Activated CD4-positive, alpha-beta T cell treated with anti-CD3 and anti-CD28 coated beads, Interleukin-2, amount 10 ng/mL, durations not matched to agents 7 days and 5 days (primary cell): ENCODE measurements at places on chromosomes 13 and 19.

DNA sequence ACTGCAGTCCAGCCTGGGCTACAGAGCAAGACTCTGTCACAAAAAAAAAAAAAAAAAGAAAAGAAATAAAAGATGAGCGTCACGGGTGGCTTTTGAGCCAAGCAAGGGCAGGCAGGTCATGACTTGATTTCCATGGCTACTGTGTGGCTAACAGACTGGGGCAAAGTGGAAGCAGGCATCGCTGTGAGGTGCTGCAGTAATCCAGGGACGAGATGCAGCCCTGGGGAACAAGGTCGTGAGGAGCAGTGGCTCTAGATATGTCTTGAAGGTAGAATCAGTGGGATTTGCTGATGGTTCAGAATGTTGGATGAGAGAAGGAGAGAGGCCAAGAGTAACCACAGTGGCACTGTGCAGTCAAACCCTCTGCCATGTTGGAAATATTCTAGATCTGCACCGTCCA, 14.2 kb downstream of the HAS1 start:
- no peak for DNase-seq

- no peak for DNase-seq
Observed at GRCh38 chr19:44673510-44673909, 2.2 kb downstream of the CEACAM19 start.

DNA sequence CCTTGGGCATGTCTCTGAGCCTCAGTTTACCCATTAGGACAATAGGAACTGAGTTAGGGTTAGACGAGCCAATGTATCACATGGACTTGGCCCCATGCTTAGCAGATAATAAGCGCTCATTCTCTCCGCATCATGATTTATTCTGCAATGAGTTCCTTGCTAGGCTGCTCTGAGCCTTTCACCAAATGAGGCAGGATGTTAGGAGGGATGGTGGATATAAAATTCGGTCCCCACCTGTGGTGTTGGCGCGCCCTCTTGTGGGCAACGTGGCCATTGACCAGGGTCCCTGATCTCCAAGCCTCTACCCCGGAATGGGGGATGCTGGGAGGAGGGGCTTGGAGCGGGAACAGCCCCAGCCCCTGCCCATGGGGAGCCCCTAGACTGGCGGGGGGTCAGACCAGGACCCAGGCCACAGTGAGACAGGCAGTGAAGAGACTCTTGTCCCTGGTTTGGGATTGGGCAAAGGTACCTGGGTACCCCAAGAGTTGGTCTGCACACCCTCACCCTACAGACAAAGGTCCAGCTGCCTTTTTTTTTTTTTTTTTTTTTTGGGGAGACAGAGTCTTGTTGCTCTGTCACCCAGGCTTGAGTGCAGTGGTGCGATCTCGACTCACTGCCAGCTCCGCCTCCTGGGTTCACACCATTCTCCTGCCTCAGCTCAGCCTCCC, 43.9 kb downstream of the CERS4 start:
- peak; percentile 88 for DNase-seq

DNA sequence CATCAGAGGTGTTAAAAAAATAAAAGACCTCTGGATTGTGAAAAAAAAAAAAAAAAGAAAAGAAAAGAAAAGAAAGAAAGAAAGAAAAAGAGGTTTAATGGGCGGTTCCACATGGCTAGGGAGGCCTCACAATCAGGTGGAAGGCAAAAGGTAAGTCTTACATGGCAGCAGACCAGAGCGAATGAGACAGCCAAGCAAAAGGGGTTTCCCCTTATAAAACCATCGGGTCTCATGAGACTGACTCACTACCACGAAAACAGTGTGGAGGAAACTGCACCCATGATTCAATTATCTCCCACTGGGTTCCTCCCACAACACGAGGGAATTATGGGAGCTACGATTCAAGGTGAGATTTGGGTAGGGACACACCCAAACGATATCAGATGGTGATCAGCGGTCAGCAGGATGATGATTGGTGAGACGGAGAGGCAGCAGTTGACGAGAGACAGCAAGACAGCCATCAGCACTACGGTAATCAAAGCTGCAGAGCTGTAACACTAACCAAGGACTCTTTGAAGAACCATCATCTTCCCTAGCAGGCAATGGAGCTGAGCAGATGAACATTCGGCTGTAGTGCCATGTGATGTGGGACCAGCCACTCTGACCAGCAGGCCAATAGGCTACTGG, 3.9 kb upstream of the CD209 start:
- no peak for DNase-seq

DNA sequence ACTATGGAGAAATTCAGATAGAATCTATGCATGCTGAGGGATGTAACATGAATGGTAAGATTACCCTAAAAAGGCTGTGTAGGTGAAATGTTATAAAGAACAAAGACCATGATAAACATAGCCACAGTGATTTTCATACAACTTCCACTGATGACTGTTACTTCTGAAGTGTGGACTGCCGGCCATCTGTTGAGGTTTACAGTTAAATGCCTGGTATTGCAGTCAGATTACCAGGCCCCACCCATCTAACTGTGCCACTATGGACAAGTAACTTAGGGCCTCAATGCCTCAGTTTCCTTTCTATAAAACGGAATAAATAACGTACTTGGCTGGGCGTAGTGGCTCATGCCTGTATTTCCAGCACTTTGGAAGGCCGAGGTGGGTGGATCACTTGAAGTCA, 395.6 kb downstream of the KLF12 start:
- DNase-seq = no peak

DNA sequence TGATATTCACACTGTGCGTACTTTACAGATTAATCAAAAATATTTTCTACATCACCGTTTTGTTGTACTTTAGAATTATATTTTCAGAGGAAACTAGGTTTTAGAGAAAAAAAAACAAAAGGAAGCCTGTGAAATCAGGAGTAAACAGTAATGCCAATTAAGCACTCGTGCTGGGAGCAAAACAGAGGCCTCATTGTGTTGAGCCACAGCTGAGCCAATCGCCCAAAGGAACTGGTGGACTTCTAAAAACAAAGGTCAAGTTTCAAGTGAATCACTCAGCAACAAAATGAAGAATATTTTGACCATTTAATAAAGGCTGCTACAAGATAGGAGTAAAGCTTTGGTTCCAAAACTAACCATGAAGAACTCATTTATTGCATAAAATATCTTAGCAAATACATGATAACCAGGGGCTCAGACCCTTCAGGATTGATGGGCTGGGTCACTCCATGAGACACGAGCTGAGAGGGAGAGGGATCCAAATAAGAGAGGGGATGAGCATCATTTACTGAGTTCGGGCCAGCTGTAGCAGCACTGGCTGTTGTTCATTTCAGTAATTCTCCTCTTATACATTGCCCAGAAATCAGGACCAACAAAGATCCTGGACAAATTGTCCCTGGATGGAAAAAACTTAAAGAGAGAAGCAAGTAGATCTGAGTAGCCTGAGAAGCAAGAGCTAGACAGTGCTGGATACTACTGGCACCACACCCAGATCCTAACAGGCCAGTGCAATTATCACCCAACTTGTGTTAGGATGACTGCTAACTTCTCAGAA, 8.3 kb upstream of the NALCN start:
- DNase-seq = no peak

GRCh38 chr19:12912571-12912970, 6.5 kb downstream of the SYCE2 start:
- no peak for DNase-seq

DNA sequence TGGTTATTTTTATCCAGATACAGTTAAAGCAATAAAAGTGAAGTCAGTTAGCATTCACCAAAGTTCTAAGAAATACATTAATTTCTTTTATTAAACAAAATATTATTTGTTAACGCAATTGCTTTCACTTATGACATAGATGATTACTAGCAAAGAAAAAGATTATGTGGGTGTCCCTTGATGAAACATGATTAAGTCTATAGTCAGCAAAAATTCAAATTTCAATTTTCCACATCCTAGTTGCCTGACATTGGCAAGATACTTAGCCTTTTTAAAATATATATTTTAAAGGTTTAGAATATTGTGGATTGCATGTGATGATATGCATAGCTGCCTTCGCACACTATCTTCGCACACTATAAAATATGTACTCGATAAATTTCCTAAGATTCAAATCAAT, 1780.5 kb upstream of the MIR17HG start:
- DNase-seq = no peak

DNA sequence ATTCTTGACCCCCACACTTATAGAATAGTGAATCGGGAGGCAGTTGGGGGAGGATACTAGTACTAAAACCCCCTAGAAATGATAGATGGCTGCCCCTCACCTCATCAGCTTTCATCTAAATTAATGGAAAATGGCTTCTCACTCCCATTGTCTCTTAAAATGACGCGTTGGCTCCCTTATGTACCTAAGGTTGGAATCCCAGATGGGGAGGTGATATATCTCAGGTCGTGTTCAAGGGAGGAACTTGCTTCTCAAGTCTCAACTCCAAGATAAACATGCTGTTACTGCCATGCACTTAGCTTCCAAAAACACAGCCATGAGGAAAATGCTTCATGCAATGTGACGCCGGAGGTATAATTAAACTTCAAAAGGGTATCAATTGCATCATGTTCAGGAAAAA, 18.8 kb upstream of the UBE2L5 start:
- DNase-seq = no peak

GRCh38 chr19:1577090-1577928, 9.2 kb upstream of the MEX3D start:
- DNase-seq = no peak

DNA sequence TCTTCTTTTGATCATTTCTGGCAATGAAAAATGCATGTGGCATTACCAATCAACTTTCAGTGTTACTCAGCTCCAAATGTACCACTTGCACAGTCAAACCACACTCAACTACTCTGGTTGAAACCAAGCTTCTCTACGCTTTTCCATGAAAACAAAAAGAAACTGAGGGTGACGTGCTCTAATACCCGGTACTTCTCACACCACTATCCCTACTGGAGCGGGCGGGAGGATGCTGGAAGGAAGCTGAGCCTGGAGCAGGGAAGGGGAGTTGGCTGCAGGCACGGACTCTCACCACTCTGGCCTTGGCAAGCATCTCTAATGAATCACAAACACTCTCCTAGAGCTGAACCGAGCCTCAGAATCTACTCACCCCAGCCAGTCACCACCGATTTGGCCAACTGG, 48.2 kb downstream of the STK24 start:
- no peak for DNase-seq

DNA sequence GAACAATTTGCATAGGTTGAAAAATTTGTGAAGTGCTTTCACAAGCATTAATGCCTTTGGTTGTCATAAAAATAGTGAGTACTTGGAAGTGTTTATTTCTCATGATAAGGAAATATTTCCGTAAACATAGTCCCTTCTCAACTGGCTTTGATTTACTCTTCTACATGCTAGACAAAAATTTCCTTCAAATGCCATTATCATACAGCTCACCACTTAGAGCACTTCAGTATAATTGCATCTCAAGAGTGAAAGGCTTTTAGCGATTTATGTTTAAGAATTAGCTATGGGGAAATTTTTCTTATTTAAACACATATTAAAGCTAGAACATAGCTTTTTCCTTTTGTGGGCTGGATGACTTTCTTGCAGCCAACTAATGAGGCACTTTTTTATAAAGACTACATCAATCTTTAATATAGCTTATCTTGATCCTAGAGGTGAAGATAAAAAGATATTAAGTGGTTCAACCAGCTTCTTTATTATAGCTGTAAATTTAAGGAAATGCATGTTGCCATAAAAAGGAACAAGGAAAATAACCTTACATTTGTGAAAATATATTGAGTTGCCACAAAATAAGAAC, 656.8 kb downstream of the SLITRK6 start:
- no peak for DNase-seq

DNA sequence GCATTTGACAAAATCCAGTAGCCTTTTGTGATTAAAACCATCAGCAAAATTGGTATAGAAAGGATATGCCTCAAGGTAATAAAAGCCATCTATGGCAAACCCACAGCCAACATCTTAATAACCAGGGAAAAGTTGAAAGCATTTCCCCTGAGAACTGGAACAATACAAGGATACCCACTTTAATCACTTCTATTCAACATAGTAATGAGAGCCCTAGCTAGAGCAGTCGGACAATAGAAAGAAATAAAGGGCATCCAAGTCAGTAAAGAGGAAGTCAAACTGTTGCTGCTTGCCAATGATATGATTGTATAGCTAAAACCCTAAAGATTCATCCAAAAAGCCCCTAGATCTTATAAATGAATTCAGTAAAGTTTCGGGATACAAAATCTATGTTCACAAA, 1510.3 kb downstream of the PCDH9 start:
- DNase-seq = no peak

GRCh38 chr19:4232614-4233281, 3.4 kb downstream of the EBI3 start:
- DNase-seq = no peak

- no peak for DNase-seq
Observed at GRCh38 chr19:46069806-46070341, 29.1 kb upstream of the IGFL4 start.

DNA sequence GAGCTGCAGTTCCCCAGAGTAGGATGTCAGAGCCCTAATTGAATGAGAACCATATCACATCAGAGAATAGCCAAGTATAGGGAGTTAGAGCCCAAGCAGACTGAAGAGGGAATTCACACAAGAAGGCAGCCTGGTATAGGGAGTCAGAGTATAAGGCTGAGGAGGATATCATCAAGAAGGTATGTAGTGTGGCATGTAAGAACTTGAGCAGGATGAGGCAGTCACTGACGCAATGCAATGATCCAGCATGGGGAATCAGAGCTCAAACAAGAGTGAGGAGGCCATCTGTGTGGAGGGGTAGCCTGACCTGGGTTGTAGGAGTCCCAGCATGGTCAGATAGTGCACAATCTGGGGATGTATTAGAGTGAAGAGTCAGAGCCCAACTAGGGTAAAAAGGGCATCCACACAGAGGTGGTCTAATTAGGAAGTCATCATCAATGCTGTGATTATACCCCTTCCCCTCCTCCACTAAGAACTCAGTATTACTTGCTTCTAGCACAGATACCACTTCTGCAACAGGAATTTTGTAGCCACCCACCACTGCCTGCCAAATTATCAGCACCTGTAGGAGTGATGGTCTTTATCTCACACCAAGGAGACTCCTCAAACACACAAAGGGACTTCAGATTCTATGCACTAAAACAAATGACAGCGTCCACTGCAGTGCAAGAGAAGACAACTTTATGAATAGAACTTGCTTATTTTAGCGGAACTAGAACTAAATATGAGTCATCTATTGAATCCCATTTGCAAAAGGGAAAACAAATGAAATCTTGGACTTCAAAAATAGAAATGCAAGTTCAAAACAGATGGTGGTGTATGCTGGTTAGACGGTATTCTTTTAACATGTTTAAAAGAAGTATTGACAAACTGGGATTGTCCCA, 107.2 kb downstream of the FNDC3A start:
- DNase-seq = no peak

DNA sequence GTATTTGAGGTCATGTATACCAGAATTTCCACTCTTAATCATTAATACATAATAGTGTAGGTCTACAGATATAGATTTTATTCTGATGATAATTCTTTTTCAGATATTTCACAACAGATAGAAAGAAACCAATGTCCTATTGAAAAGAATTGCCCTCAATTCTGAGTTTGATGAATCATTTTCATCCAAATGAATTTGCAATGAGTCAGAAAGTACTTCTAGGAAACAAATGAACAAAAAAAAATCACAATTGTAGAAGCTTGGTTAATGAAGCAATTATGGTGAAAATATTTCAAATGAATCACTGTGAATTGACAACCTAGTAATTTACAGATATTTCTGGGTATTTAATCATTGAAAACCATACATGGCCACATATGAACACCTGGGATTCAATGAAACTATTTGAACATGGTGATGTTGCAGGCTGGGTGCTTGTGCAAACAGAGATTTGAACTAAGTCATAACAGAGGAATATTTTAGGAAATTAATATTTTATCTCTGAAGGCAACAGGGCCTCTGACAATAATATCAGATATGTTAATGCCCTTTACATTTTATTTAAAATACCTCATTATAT, 360.9 kb downstream of the SLITRK5 start:
- no peak for DNase-seq
